ENCODE measurements at places on chromosomes 3 and 15.

DNA sequence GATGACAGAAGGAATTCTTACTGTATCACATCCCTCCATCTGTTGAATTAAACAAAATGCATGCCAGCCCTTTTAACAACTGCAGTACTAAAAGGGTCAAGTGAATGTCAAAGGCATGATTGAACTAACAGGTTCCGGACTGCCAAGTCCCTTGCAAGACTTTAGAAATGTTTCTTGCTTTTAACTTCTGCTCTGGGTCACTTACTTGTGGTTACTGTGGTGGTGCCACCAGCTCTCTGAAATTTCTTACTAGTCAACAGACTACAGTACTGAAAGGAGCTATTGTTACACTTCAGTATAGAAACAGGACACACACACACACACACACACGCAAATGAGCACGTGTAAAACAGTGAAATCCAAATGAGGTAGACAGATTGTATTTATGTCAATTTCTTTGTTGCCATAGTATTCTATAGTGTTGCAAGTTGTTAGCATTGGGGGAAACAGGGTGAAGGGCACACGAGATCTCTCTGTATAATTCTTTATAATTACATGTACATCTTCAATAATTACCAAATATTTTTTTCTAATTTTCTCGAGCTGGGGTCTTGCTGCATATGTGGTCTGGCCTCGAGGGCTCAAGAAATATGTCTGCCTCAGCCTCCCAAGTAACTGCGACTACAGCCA is 79.9 kb upstream of the SLC25A26 start:
- H3K4me1 ChIP-seq = peaks cover 7% of the 10 kb centered on the region
- H3K36me3 ChIP-seq = no peaks in the 10 kb centered on the region
- no peak overlapping the region for H3K27ac ChIP-seq
- H3K4me3 ChIP-seq = no peak overlapping the region
- no peak for DNase-seq

DNA sequence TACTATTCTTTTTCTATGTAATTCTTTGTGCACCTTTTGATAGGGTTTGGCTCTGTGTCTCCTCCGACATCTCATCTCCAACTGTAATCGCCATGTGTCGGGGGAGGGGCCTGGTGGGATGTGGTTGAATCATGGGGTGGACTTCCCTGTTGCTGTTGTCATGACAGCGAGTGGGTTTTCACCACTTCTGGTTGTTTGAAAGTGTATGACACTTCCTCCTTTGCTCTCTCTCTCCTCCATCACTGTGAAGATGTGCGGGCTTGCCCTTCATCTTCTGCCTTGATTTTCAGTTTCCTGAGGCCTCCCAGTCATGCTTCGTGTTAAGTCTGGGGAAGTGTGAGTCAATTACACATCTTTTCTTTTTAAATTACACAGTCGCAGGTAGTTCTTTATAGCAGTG is 225.8 kb upstream of the DPPA4 start:
- no peaks in the 10 kb centered on the region for H3K27me3 ChIP-seq
- no peak overlapping the region for H3K27ac ChIP-seq
- H3K4me3 ChIP-seq = no peak overlapping the region
- H3K4me1 ChIP-seq = no peaks in the 10 kb centered on the region

GRCh38 chr15:69056365-69056764 is 41.9 kb downstream of the NOX5 start:
- H3K36me3 ChIP-seq = no peaks in the 10 kb centered on the region
- no peaks in the 10 kb centered on the region for H3K27me3 ChIP-seq
- DNase-seq = peak; percentile 66

DNA sequence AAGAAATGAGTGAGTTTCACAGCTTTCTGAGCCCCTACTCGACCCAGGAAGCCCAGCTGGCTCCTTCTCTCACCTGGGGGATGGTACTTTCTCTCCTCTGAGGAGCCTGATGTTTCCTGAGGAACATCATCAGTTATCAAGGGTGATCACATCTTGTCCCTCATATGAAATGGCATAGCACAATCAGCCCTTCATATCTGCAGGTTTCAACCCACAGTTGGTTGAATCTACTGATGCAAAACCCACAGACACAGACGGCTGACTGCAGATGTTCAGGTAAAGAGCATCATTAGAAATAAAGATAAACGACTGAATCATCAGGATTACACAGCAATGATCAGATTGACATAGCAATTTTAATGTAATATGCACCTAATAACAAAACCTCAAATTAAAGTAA is 93.6 kb upstream of the OSTN start:
- H3K4me3 ChIP-seq = no peak overlapping the region
- H3K27ac ChIP-seq = no peak overlapping the region
- no peak for DNase-seq
- no peaks in the 10 kb centered on the region for H3K36me3 ChIP-seq

DNA sequence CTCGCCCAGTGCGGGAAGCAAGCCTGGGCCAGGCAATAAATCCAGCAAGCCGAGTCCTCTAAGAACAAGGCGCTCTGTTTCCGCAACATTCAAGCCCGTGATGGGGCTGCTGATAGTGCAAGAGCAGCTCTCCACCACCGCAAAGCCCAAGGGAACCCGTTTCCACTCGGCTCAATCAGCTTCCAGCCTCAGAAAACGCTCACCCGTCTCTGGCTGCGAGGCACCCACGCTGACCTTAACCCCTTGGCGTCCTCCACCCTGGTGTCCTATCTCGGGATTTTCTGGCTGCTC is 17.8 kb downstream of the SPATA12 start:
- no peak overlapping the region for H3K27ac ChIP-seq
- no peaks in the 10 kb centered on the region for H3K36me3 ChIP-seq
- H3K4me1 ChIP-seq = peaks cover 5% of the 10 kb centered on the region

DNA sequence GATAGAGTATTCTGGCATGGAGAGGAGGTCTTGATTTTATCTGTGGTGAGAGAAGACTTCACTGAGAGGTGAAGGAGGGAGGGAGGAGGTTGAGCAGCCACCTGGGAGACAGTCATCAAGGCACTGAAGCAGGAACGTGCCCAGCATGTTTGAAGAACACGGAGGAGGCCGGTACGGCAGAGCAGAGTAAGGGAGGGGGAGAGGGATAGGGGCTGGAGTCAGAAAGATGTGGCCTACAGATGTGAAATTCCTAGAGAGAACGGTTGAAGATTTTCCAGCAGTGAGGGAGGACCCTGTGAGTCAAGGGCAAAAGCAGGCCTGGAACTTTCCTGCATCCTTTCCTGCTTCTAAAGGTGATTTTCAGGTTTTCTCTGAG is 21.7 kb upstream of the IQCF6 start:
- no peaks in the 10 kb centered on the region for H3K36me3 ChIP-seq
- H3K27me3 ChIP-seq = no peaks in the 10 kb centered on the region
- no peak overlapping the region for H3K27ac ChIP-seq
- H3K4me1 ChIP-seq = peaks cover 13% of the 10 kb centered on the region
- H3K4me3 ChIP-seq = no peak overlapping the region

DNA sequence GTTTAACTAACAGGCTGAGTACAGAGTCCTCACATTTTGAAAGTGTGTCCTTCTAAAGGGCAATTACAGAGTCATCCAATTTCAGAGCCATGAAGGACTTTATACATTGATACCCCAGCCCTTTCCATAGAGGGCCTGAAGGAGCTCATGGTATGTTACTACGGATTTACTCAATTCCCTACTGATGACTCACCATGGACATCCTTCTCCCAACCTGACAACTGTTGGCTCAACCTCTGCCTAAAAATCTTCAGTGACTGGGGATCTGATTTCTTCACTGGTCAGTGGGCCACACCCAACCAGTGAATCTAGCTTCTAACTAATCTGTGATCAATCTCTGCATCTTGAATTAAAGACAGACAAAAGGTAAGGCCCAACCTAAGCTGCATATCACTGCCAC is 963.4 kb upstream of the CFAP20DC start:
- DNase-seq = peak; percentile 60
- no peaks in the 10 kb centered on the region for H3K27me3 ChIP-seq
- no peak overlapping the region for H3K4me3 ChIP-seq
- H3K27ac ChIP-seq = no peak overlapping the region

DNA sequence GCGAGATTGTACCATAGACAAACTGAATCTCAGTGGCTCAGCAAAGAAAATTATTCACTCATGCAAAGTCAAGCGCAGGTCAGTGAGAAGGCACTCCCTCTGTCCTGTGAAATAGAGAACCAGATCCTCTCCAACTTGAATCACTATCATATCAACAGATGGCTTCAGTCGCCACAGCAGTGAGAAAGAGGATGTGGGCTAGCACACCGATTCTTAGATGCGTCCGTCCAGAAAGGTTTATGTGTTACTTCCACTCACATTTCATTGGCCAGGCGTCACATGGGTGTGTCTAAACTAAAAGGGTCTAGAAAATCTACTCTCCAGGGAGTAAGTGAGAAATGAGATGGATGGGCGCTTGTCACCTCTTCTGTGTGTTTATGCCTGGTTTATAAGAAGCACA is 141.6 kb upstream of the KBTBD8 start:
- H3K4me1 ChIP-seq = no peaks in the 10 kb centered on the region
- H3K36me3 ChIP-seq = no peaks in the 10 kb centered on the region
- DNase-seq = no peak
- H3K4me3 ChIP-seq = no peak overlapping the region
- no peak overlapping the region for H3K27ac ChIP-seq

DNA sequence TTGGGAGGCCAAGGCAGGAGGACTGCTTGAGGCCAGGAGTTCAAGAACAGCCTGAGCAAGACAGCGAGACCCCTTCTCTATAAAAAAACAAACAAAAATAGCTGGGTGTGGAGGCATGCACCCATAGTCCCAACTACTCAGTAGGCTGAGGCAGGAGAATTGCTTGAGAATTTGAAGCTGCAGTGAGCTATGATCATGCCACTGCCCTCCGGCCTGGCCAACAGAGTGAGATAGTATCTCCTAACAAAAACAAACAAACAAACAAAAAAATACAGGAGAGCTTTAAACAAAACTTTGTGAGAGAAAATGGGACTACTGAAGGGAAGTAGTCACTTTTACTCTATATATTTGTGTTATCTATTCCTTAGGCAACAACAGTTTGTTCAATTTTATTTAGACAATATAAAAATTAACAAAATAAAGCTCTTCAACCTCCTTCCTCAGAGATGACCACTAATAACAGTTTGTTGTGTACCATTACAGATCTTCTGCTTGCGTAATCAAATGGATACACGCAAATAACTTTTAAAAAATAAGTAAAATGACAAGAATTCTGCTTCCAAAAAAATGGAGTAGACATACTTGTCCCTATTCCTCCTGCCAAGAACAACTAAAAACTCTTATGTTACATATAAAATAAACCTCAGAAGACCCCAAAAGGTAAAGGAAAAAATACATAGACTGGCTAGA is 17.4 kb downstream of the PHC3 start:
- no peak overlapping the region for H3K4me3 ChIP-seq
- peaks cover 6% of the 10 kb centered on the region for H3K4me1 ChIP-seq
- no peaks in the 10 kb centered on the region for H3K27me3 ChIP-seq
- no peak for DNase-seq
- no peak overlapping the region for H3K27ac ChIP-seq

DNA sequence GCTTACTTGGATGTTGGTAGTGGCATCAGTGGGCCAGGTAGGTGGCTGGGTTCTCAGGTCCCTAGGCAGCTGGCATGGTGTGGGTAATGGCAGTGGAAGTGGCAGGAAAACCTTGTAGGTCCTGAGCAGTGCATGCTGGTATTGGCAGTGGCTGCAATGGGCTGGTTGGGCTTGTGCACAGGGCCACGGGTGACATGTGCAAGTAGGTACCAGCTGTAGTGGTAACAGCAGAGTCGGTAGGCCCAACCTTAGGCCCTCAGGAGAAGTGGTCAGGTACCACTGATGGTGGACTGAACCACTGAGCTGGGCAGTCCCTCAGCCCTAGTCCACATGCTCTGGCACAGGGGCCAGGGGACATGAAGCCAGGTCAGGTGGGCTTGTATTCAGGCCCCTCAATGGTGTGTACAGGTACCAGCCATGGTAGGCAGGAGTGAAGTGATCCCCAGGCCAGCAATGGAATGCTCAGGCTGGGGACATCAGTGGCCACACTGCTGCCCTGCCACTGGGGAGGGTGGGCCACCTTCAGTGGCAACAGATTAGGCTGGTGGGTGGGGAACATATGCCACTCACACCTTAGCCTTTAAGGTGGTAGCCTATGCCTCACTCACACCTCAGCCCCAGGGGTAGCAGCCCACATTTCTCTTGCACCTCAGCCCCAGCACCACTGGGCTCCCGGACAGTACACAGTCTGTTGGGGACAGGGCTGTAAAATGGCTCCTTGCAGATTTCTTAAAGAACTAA is 118.1 kb downstream of the LRRK1 start:
- no peaks in the 10 kb centered on the region for H3K27me3 ChIP-seq
- no peaks in the 10 kb centered on the region for H3K4me1 ChIP-seq
- peaks cover 19% of the 10 kb centered on the region for H3K36me3 ChIP-seq
- H3K4me3 ChIP-seq = no peak overlapping the region

- no peak overlapping the region for H3K27ac ChIP-seq
- DNase-seq = no peak
- no peaks in the 10 kb centered on the region for H3K36me3 ChIP-seq
- peaks cover 8% of the 10 kb centered on the region for H3K4me1 ChIP-seq
Measured at GRCh38 chr3:7290077-7290825, 429.3 kb downstream of the GRM7 start.

DNA sequence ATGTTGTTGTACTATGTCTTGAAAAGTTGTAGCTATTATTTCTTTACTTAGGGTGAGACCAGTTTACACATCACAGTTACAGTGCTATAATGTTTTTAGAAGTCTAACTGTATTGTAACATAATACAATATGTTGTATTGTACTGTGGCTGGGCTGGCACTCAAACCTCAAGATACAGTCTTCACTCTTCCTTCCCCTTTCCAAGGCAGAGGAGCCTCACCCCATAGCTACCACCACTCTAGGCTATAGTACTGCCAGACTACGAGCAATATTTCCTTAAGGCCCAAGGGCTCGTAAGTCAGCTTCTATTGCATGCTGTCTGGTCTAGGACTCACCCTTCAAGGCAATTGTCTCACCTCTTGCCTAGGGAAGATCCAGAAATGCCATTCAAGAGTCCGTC is 597.7 kb downstream of the OTOL1 start:
- no peaks in the 10 kb centered on the region for H3K4me1 ChIP-seq
- no peak overlapping the region for H3K4me3 ChIP-seq
- no peak for DNase-seq
- no peak overlapping the region for H3K27ac ChIP-seq

GRCh38 chr3:89372456-89372855 is 265.0 kb downstream of the EPHA3 start:
- no peaks in the 10 kb centered on the region for H3K27me3 ChIP-seq
- no peak overlapping the region for H3K4me3 ChIP-seq
- no peak overlapping the region for H3K27ac ChIP-seq
- no peaks in the 10 kb centered on the region for H3K36me3 ChIP-seq
- H3K4me1 ChIP-seq = no peaks in the 10 kb centered on the region

DNA sequence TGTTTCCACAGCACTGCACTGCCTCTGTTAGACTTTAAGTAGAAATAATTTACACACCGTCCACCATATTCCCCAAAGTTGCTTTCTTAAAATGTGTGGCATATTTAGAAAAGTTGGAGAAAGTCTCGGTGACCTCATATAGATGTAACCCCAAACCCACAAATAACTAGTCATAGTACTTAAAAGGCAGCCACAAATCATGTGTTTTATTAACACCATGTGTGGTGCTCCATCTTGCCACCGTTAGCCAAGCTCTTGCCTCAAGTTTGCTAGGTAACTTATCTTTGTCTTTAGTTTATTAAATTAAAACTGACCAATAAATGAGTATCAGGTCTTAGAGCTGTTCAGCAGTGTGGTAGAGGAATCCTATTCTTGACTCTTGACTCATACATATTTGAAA is 257.9 kb downstream of the UBE2E2 start:
- H3K4me3 ChIP-seq = no peak overlapping the region
- H3K27me3 ChIP-seq = no peaks in the 10 kb centered on the region
- no peaks in the 10 kb centered on the region for H3K36me3 ChIP-seq
- peaks cover 11% of the 10 kb centered on the region for H3K4me1 ChIP-seq
